Activated CD4-positive, alpha-beta memory T cell treated with anti-CD3 and anti-CD28 coated beads, Interleukin-2, amount 10 ng/mL, durations not matched to agents 7 days and 5 days (primary cell): ENCODE measurements at places on chromosomes 7 and 10. TPM values are rescaled to one million over a fixed set of nuclear protein-coding genes. Genes with fewer than 3 reads are reported as not detected.

DNA sequence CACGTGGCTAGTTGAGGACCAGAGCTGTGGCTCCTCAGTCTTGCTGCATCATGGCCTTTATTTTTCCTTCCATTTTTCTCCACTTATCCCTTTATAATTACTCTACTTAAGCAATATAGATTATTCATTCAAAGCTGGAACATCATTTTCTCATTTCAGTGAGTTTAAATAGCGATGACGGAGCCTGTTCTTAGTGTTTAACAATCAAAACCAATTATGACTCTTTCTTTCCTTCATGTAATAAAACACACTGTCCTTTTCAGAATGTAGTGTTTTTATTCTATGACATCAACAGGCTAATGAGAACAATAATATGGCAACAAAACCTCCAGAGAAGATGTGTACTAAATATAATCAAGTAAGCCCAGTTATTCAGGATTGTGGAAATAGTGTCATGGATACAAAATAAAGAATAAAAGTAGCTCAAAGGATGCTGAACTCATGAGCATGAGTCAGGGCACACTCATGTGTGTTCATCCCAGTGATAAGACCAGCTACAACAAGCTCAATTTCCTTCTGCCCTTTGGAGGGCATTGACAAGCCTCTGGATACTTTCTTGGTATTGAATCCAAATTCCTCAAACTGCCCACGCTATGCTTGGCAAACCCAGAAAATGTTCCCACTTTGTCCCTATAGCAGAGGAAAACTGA lies 188.4 kb downstream of the CYP26A1 start:
- DNase-seq: no peak

- DNase-seq: no peak
These were observed 354.5 kb upstream of the ZMIZ1 start for GRCh38 chr10:78714225-78714624.

Gene KIAA1549
- total RNA-seq: 0.33 TPM

- no peak for DNase-seq
These were observed 19.8 kb upstream of the FAM133B start for GRCh38 chr7:92609921-92610518.

DNA sequence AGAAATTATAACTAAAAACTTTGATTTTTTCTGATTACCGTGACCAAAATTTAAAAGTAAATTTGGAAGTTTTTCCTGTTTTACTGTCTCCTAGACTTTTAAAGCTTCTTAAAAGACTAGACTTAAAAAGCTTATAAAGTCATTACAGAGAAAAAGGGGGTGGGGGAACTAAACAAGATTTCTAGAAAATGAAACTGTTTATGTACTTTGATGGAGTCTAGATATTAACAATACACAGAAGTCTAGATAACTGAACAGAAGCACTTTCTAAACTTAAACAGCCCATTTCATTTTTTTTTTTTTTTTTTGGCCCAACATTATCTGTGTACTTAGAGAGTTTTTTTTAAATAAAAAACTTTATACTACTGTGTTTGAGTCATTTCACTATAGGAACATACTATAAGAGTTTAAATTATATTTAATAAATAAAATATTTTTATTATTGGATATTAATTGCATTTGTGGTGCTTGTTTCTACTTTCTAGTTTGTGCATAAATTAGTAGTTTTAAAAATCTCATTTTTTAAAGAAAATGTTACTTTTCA lies 98.5 kb downstream of the PHTF2 start:
- no peak for DNase-seq

DNA sequence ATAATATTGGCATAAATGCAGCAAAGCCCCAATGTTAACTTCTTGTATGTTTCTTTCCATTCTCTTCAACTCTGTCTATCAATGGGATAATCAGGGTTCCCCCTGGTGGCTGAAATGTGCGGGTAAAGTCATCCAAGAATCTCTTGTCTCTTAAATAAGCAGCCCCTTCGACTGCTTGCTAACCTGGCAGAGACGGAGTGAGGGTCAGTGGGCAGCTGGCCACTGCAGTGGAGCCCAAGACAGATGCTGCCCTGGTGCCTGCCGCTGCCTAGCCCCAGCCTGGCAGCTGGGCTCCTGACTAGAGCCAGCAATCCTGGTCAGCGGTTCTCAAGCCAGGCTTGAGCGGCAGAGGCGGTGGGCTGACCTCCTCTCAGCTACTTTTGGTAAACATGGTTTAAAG lies 248.9 kb downstream of the COBL start:
- DNase-seq: peak; percentile 57

Gene CTAGE6
- 3.0 TPM for total RNA-seq

- no peak for DNase-seq
These were observed 503.3 kb downstream of the SORCS1 start for GRCh38 chr10:106661133-106661766.

DNA sequence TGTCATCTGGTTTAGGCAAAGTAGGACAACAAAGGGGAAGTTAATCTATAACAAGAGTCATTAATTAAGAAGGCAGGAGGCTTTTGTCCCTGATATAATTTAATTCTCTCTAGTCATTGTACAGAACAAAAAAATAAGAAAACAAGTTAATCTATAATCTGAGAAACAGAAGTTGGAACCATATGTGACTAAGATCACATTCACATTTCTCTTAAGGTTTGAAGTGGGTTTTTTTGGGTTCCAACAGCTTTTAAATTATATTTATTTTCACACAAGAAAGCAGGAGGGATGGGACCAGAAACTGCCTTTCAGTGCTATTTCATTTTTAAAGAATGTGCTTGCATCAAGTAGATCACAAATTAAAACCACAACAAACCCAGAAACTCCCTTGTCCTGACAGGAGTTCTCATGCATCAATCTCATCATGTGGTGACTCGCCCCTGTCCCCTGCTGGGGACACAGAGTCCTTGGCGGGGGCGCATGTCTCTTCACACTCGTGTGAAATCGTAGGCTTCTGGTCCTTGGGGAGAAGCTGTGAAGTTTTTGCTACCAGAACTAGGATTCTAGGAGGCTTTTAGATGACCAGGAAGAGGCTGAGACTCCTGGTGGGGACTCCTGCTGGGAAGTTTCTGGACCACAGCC lies 10.1 kb upstream of the OPN4 start:
- DNase-seq: no peak

- DNase-seq: no peak
These were observed 7.0 kb upstream of the CYP3A4 start for GRCh38 chr7:99791021-99791420.

- DNase-seq: no peak
These were observed 57.0 kb upstream of the GPR158 start for GRCh38 chr10:25117757-25118156.

DNA sequence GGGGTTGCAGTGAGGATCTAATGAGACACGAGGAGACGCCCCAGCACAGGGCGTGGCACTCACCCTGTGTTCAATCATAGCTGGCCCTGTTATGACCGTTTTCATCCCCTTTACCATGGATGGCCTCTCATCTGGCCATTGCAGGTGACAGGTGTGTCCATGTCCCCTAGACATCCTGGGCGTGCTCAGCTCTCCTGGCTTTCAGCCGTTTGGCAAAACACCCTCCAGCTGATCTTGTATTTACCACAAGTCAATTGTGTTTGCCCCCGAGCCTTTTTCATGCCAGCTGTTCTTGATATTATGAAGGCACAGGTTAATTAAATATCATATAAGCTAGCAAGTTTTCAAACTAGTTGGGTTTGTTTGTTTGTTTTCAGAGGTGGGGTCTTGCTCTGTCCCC lies 97.1 kb downstream of the CHST15 start:
- DNase-seq: no peak

GRCh38 chr10:127198307-127198706 lies 1.9 kb upstream of the INSYN2A start:
- no peak for DNase-seq

Gene ECHDC3
- not detected for total RNA-seq

Gene GPR15LG
- total RNA-seq: not detected

GRCh38 chr10:19588608-19589007 lies 227.6 kb upstream of the PLXDC2 start:
- no peak for DNase-seq
